ENCODE measurements at places on chromosomes 11 and 22. TPM values are rescaled to one million over a fixed set of nuclear protein-coding genes. Genes with fewer than 3 reads are reported as not detected.

- peaks cover 29% of the 10 kb centered on the region for H3K4me1 ChIP-seq
- H3K4me3 ChIP-seq = no peak overlapping the region
- no peaks in the 10 kb centered on the region for H3K36me3 ChIP-seq
- no peaks in the 10 kb centered on the region for H3K27me3 ChIP-seq
- no peak overlapping the region for H3K27ac ChIP-seq
Measured at GRCh38 chr22:26804911-26805539, 147.6 kb downstream of the MIAT start.

GRCh38 chr11:11977206-11977938 is 31.1 kb downstream of the DKK3 start:
- no peak overlapping the region for H3K27ac ChIP-seq
- H3K36me3 ChIP-seq = no peaks in the 10 kb centered on the region
- H3K27me3 ChIP-seq = no peaks in the 10 kb centered on the region
- no peak for DNase-seq
- no peak overlapping the region for H3K4me3 ChIP-seq
- peaks cover 48% of the 10 kb centered on the region for H3K4me1 ChIP-seq

- DNase-seq = no peak
- H3K4me3 ChIP-seq = peak overlapping the region; percentile 92
- H3K27me3 ChIP-seq = peaks cover 5% of the 10 kb centered on the region
- peak overlapping the region; percentile 98 for H3K27ac ChIP-seq
Measured at GRCh38 chr11:75350743-75351540, 519 bp downstream of the ARRB1 start.

DNA sequence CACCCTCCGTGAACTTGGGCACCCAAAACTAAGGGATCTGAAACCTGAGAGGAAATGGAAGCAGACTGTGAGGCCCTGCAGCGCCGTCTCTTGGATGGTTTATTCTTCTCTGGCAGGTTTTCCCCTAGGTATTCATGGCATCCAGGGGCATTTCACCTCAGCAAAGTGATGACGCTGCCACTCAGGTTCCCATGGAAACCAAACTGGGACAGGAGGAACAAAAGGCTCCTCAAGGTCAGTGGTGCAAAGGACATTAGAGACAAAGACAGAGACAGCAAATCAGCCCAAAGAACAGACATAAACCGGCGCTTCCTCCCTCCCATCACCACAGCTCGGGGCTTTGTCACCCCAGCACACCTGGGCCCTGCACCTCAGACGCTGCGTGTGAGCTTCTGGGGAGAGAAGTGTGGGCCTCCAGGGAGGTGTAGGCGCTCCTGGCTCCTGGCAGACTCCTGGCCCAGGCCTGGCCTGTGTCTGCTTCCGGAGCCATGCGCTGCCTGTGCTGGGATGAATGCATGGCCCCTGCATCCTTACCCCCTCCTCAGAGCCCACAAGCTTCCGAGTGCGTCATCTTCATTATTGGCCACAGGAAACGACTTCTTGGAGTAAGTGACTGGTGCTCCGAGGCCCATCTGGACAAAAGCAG is 5.9 kb downstream of the TP53AIP1 start:
- H3K4me1 ChIP-seq = peaks cover 61% of the 10 kb centered on the region
- H3K36me3 ChIP-seq = no peaks in the 10 kb centered on the region
- H3K27me3 ChIP-seq = peaks cover 4% of the 10 kb centered on the region
- peak overlapping the region; percentile 84 for H3K27ac ChIP-seq

GRCh38 chr11:79220171-79220570 is 220.7 kb downstream of the TENM4 start:
- DNase-seq = no peak
- peaks cover 16% of the 10 kb centered on the region for H3K36me3 ChIP-seq
- no peaks in the 10 kb centered on the region for H3K4me1 ChIP-seq
- no peak overlapping the region for H3K4me3 ChIP-seq
- peaks cover 2% of the 10 kb centered on the region for H3K27me3 ChIP-seq

DNA sequence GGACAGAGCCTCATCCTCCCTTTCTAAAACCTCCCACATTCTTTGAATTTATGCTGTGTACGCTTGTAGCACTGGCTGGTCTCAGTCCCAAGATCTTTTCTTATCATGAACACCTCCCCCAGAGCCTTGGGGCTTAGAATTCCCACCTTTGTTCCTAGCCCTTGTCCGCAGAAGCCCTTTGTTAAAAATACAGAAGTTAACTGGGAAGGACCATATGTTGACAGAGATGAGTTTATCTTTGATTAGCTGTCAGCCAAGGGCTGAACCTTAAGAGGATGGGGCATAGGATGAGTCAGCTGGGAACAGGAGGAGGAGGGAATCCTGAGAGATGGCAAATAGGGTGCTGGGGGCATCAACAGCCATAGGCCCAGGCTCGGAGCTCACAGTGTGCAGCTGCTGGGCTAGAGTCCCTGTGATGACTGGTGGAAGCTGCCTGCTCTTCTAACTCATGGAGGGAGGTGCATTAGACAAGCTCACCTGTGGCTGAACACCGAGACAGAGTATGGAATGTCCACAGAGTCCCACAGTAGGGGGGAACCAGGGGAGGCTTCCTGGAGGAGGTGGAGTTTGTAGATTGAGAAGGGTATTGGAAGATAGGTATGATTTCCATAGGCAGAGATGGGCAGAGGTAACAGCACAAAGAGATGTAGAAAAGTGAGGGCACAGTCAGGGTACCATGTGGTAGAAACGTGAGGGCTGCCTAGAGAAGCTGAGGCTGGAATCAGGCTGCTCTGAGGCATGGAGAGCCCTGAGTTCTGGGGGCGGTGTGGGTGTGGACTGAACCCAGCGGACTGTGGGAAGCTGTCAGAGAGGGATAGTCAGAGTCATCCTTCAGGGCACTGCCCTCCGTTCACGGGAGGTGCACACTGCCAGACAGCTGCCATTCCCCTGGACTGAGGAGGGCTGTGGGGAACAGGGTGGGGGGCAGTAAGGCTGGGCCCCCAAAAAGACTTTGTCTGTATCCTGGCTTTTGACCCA is 9.9 kb downstream of the MICAL2 start:
- H3K4me3 ChIP-seq = no peak overlapping the region
- peak overlapping the region; percentile 16 for H3K27ac ChIP-seq
- DNase-seq = no peak
- no peaks in the 10 kb centered on the region for H3K36me3 ChIP-seq
- H3K27me3 ChIP-seq = peaks cover 4% of the 10 kb centered on the region

DNA sequence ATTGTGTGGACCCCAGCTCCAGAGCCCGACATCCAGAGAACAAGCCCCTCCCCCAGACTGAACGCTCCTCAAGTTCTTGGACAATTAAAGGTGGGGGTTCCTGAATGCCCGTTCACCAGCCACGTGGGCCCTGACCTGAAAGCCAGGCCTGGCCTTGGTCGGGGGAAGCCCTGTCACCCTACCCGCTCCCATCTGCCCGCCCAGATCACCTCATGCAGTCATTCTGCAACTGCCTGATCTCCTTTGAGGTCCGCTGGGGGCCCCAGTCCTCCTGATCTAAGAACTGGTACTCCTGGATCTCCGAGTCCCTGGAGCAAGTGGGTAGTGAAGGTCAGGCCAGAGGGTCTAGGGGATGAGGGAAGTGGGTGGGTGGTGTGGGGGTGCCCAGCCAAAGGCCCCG is 9.1 kb upstream of the NAALADL1 start:
- H3K27ac ChIP-seq = no peak overlapping the region
- H3K4me1 ChIP-seq = no peaks in the 10 kb centered on the region
- no peaks in the 10 kb centered on the region for H3K27me3 ChIP-seq
- no peaks in the 10 kb centered on the region for H3K36me3 ChIP-seq
- DNase-seq = no peak

DNA sequence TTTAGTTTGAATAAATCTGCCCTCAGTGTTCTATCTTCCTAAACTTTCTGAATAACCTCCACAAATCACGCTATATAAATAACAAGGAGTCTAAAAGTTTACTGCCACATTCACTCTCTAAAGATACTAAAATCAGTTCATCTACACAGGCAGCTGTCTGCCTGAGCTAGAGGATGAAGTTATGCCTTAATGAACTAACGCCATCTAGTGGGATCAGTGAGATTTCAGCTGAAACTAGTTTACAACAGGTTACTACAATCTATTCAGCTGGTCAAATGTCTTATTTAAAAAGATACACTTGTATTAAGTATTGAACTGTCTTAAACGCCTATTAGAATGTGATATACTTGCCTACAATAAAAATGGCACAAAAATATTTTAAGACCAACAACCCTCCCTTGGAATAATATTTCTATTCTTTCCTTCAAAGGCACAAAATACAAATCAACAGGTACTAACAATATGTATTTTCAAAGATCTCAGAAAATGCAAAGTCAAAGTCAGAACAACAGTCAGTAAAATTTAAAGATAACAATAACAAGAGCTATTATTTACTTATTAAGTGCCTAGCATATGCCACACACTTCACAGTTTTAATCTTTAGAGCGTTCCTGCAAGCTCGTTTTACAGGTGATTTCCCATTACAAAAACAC is 84.1 kb downstream of the LARGE2 start:
- no peak overlapping the region for H3K4me3 ChIP-seq
- no peak overlapping the region for H3K27ac ChIP-seq
- no peaks in the 10 kb centered on the region for H3K36me3 ChIP-seq
- peak; percentile 24 for DNase-seq

GRCh38 chr11:266676-267439 is 11.3 kb upstream of the NLRP6 start:
- DNase-seq = no peak
- H3K27ac ChIP-seq = no peak overlapping the region
- H3K27me3 ChIP-seq = no peaks in the 10 kb centered on the region
- peaks cover 16% of the 10 kb centered on the region for H3K4me1 ChIP-seq
- no peak overlapping the region for H3K4me3 ChIP-seq

DNA sequence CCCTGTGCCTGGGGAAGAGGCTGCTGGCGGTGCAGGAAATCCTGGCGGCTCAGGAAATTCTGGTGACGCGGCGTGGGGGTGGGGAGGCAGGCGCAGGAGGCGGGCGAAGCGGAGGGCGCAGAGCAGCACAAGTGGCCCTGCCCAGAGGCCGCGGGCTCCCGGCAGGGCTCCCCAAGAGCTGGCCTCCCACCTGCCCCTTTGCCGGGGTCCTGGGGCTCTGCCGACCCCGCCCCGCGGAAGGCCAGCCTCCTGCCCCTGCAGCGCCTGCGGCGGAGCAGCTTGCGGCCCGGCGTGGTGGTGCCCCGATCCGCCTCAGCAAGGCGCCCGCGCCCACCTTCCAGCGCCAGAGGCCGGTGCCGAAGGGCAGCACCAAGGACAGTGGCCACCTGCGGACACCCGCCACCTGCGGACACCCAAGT is 100.2 kb upstream of the OR4C13 start:
- H3K4me3 ChIP-seq = no peak overlapping the region
- H3K36me3 ChIP-seq = no peaks in the 10 kb centered on the region
- H3K4me1 ChIP-seq = no peaks in the 10 kb centered on the region
- no peak overlapping the region for H3K27ac ChIP-seq

GRCh38 chr11:95877291-95877690 is 46.6 kb downstream of the MTMR2 start:
- H3K36me3 ChIP-seq = peaks cover 51% of the 10 kb centered on the region
- no peaks in the 10 kb centered on the region for H3K4me1 ChIP-seq
- H3K27ac ChIP-seq = no peak overlapping the region
- DNase-seq = no peak
- H3K27me3 ChIP-seq = no peaks in the 10 kb centered on the region

GRCh38 chr11:134531327-134532130 is 119.5 kb upstream of the B3GAT1 start:
- no peak overlapping the region for H3K4me3 ChIP-seq
- peaks cover 23% of the 10 kb centered on the region for H3K4me1 ChIP-seq
- H3K27me3 ChIP-seq = no peaks in the 10 kb centered on the region
- H3K27ac ChIP-seq = no peak overlapping the region

- H3K4me1 ChIP-seq = peaks cover 4% of the 10 kb centered on the region
- H3K36me3 ChIP-seq = no peaks in the 10 kb centered on the region
- H3K4me3 ChIP-seq = no peak overlapping the region
- DNase-seq = no peak
- H3K27ac ChIP-seq = no peak overlapping the region
Measured at GRCh38 chr11:116595305-116595880, 177.4 kb downstream of the BUD13 start.

DNA sequence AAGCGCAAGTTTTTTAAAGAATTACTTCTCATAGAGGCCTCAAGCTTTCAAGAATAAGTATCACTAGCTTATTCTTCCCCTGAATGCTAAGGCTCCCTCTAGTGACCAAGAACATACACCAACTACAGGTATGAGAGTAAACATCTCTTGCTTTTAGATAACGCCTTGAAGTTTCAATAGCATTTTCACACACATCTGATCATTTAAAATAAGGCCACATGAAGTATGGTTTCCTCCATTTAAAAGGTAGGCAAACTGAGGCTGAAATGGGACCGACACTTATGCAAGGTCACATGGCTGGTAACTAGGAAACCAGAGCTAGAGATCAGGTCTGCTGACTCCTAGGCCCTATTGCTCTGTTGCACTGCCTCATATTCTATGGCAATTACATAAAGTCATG is 66.5 kb downstream of the CCDC34 start:
- no peak for DNase-seq
- peaks cover 7% of the 10 kb centered on the region for H3K36me3 ChIP-seq
- H3K27ac ChIP-seq = no peak overlapping the region
- H3K4me3 ChIP-seq = no peak overlapping the region

GRCh38 chr11:63508009-63508408 is 2.1 kb downstream of the LGALS12 start:
- H3K4me1 ChIP-seq = no peaks in the 10 kb centered on the region
- H3K27me3 ChIP-seq = no peaks in the 10 kb centered on the region
- H3K4me3 ChIP-seq = no peak overlapping the region
- no peak for DNase-seq
- H3K36me3 ChIP-seq = no peaks in the 10 kb centered on the region

GRCh38 chr11:33906484-33907186 is 14.8 kb upstream of the LMO2 start:
- DNase-seq = no peak
- no peaks in the 10 kb centered on the region for H3K36me3 ChIP-seq
- peaks cover 22% of the 10 kb centered on the region for H3K4me1 ChIP-seq
- H3K27ac ChIP-seq = no peak overlapping the region

DNA sequence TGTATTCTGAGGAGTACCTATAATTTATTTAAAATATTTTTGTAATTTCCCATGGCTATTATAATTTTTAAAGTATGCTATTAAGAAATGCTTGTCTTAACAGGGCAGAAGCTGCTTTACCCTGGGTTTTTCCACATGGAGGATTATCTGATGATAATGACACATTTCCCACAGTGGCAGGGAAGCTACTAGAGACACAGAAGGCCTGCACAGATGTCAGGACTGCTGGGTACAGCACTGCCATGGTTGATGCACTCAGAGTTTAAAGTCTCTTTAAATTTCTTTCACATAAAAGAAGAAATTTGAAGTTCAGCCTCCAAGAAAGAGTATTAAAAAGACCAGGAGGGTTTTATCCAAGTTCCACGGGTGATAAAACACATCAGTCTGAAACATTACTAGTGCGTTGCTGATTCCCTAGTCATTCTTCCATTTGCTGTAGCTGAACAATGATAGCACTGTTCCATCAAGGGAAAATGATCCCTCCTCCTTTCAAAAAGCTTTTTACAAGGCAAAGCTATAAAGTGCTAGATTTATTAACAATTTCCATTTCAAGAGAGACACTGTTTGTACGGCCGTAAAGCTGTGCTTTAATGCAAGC is 363.0 kb downstream of the CNTN5 start:
- H3K36me3 ChIP-seq = no peaks in the 10 kb centered on the region
- H3K4me1 ChIP-seq = peaks cover 27% of the 10 kb centered on the region
- no peak overlapping the region for H3K4me3 ChIP-seq

GRCh38 chr11:106456647-106457046 is 379.2 kb downstream of the AASDHPPT start:
- no peak overlapping the region for H3K4me3 ChIP-seq
- peaks cover 27% of the 10 kb centered on the region for H3K4me1 ChIP-seq
- DNase-seq = no peak
- H3K27ac ChIP-seq = peak overlapping the region; percentile 57
- H3K27me3 ChIP-seq = no peaks in the 10 kb centered on the region

SCUBE1 gene
- 12.1 TPM for total RNA-seq

ANGPTL5 gene
- not detected for total RNA-seq

FBLN1 gene
- 152 TPM for total RNA-seq

RCOR2 gene
- total RNA-seq = 107 TPM

RIMBP3C gene
- 1.4 TPM for total RNA-seq

TRIM64C gene
- total RNA-seq = not detected

SC5D gene
- 76.4 TPM for total RNA-seq
